ENCODE measurements at places on chromosomes 6 and 20.

DNA sequence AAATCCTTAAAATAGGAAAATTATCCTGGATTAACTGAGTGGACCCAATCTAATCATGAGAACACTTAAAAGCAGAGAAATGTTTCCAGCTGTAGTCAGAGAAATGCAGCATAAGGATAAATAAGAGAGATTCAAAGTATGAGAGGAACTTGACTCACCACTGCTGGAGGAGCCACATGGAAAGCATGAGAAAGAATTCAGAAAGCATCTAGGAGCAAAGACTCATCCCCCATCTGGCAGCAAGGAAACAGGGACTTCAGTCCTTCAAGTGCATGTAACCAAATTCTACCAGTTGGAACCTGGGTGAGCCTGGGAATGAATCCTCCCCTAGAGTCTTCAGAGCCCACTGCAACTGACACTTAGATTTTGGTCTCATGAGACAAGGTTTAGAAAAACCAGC lies 33.7 kb downstream of the RNF146 start:
- no peak overlapping the region for H3K27ac ChIP-seq
- H3K4me1 ChIP-seq, result peaks cover 9% of the 10 kb centered on the region
- peaks cover 1% of the 10 kb centered on the region for H3K36me3 ChIP-seq
- no peaks in the 10 kb centered on the region for H3K27me3 ChIP-seq
- DNase-seq, result no peak

DNA sequence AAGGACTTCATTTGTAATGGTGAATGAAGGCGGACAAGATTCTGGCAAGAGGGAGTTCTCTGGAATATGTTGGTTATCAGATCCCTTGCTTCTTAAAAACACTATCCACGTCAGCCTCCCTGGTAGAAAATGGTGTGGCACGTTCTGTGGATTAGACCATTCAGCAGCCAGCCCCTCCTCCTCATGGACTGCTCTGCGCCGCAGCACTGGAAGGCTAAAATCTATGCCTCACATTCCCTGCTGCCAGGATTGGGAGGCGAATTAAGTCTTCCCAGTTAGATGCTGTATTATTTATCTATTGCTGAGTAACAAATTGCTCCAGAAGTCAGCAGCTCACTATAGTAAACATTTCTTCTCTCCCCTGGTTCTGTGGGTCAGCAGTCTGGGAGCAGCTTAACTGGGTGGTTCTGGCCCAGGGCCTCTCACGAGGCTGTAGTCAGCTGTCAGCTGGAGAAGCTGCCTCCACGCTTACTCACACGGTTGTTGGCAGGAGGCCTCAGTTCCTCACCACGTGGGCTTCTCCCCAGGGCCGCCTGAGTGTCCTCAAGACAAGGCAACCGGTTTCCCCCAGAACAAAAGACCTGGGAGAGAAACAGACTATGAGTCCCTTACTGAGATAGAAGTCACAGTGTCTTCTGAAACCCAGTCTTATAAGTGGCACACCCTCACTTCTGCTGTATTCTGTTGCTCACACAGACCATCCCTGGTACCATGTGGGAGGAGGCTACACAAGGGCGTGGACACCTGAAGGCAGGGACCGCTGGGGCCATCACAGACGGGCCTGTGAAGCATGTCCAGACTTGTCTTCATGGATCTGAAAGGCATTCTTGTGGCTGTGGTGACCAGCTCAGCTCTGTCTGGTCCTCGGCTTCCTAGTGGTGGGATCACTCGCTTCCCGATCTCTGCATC lies 101.0 kb downstream of the NRN1 start:
- H3K27me3 ChIP-seq, result no peaks in the 10 kb centered on the region
- H3K4me1 ChIP-seq, result no peaks in the 10 kb centered on the region
- H3K27ac ChIP-seq, result no peak overlapping the region
- H3K36me3 ChIP-seq, result no peaks in the 10 kb centered on the region

- no peaks in the 10 kb centered on the region for H3K36me3 ChIP-seq
- no peaks in the 10 kb centered on the region for H3K4me1 ChIP-seq
- no peak for DNase-seq
- H3K4me3 ChIP-seq, result no peak overlapping the region
- no peaks in the 10 kb centered on the region for H3K27me3 ChIP-seq
Measured at GRCh38 chr6:154689493-154690255, 43.5 kb upstream of the SCAF8 start.

- H3K27me3 ChIP-seq, result peaks cover 15% of the 10 kb centered on the region
- no peaks in the 10 kb centered on the region for H3K36me3 ChIP-seq
Measured at GRCh38 chr20:35602851-35603495, 12.7 kb upstream of the SPAG4 start.

GRCh38 chr20:47445291-47445690 lies 56.4 kb upstream of the NCOA3 start:
- no peak overlapping the region for H3K4me3 ChIP-seq
- no peaks in the 10 kb centered on the region for H3K4me1 ChIP-seq
- DNase-seq, result no peak
- H3K27me3 ChIP-seq, result no peaks in the 10 kb centered on the region
- no peaks in the 10 kb centered on the region for H3K36me3 ChIP-seq
- no peak overlapping the region for H3K27ac ChIP-seq

- H3K4me3 ChIP-seq, result no peak overlapping the region
- no peaks in the 10 kb centered on the region for H3K36me3 ChIP-seq
- no peak overlapping the region for H3K27ac ChIP-seq
- no peak for DNase-seq
Measured at GRCh38 chr6:157660414-157660813, 162.6 kb upstream of the SNX9 start.

GRCh38 chr20:46218656-46219055 lies 89.6 kb downstream of the CDH22 start:
- no peak overlapping the region for H3K27ac ChIP-seq
- H3K4me1 ChIP-seq, result no peaks in the 10 kb centered on the region
- peaks cover 19% of the 10 kb centered on the region for H3K27me3 ChIP-seq
- H3K4me3 ChIP-seq, result no peak overlapping the region

DNA sequence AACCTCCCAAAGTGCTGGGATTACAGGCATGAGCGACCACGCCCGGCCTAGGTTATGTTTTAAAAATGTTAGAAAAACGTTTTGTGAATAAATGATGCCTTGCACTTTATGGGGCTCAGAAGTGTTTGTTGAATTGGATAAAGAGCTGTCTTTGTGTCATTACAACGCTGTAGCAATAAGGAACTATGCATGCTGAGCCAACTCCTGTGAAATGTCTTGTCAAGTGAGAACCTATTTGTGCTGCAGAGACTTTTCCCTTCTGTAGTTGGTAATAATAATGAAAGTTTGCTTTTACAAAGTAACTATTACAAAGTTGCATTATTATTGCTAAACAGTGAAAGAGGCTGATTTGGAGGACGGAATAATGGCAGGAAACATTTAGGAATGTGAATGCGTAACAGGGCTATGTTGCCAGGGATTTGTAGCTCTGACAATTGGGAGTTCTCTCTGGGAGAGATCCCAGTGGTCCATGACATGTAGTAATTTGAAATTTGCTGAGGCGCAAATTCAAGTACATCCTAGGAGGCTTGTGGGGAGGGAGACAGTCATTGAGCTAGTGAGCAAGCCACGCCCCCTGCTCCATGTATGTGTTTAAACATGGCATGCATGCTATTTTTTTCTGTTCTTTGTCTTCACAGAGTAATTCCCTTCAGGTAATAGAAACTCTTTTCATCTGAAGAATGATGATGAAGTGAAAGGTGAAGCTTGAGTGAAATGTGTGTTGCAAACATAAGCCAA lies 16.8 kb upstream of the BICRAL start:
- no peak for DNase-seq
- H3K4me3 ChIP-seq, result no peak overlapping the region
- no peaks in the 10 kb centered on the region for H3K27me3 ChIP-seq
- peaks cover 36% of the 10 kb centered on the region for H3K4me1 ChIP-seq
- no peaks in the 10 kb centered on the region for H3K36me3 ChIP-seq
- H3K27ac ChIP-seq, result peak overlapping the region; percentile 92

GRCh38 chr6:16635810-16636602 lies 125.3 kb downstream of the ATXN1 start:
- no peak overlapping the region for H3K27ac ChIP-seq
- H3K4me3 ChIP-seq, result no peak overlapping the region
- DNase-seq, result no peak
- H3K27me3 ChIP-seq, result no peaks in the 10 kb centered on the region

- no peak for DNase-seq
- no peaks in the 10 kb centered on the region for H3K36me3 ChIP-seq
- no peaks in the 10 kb centered on the region for H3K27me3 ChIP-seq
- H3K4me3 ChIP-seq, result no peak overlapping the region
- H3K4me1 ChIP-seq, result peaks cover 12% of the 10 kb centered on the region
Measured at GRCh38 chr6:42796171-42796570, 14.3 kb downstream of the BICRAL start.

Data from natural killer cell treated with Interleukin-12 subunit alpha and Interleukin-12 subunit beta and Interleukin-15 and Interleukin-18, amount 100 ng/mL, for 72 hours (primary cell).